ENCODE measurements at places on chromosomes 7 and 10.

- DNase-seq, result no peak
These were observed 521.6 kb upstream of the SORCS1 start for GRCh38 chr10:107686095-107686494.

DNA sequence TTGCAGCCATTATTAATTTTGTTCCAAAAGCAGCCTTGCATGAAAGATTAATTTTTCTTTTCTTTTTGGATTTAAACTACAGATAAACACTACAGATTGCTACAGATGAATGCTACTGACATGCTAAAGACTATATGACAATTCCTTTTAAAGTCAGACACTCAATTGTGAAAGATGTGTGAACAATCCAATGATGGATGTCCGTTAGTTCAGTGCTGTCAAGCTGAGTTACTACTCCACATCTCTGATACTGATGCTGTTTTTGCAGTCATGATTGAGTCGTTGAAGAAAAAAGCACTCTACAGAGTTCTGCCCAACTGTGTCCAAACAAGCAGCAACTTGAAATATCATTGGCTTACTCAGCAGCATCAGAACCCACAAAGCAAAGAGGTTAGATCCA lies 146.8 kb downstream of the OTUD1 start:
- no peak for DNase-seq

DNA sequence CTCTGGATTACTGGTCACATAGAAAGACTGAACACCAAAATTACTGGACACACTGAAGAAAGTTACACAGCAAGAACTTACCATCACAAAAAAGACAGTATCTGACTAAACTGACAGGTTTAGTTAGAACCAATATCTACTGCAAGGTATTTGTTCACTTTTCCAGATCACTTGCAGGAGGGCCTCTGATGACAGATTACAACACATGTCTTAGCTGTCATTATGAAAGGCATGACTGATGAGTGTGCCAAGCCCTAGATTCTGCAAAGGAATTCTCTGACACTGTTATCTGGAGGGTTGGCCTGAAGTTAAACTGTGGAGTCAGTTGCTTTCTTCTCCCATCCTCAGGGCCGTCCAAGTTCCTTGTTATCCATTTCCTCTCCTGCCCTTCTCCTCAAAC lies 242.7 kb downstream of the KIF20B start:
- DNase-seq, result no peak

DNA sequence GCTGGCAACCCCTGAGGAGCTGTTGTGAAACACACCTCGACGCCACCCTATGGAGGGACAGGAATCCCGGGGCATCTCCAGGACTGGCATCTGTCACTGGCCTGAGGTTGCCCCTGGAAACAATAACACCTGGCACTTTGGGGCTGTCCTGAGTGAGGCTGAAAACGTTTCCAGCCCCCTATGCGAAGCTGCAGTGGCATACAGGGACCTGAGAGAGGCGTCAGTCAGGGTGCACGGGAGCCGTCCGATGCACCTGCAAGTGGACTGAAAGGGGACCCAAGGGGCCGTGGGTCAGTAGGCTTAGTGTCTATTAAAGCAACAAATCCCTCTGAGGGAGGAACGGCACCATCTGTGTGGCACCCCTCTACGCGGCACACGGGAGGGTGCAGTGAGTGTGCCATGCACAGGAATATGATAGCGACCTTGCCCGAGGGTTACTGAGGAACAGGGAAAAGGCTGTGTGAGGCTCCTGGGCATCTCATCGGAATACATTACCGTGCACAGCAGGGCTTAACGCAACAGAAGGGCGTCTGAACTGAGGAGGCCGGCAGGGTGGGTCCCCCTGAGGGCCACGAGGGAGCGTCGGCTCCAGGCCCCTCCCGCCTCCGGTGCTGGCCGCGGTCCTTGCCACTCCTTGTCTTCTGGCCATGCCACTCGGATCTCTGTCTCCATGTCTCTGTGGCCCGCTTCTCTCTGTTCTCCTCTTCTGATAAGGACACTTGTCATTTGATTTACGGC lies 50.4 kb downstream of the FOXL3 start:
- no peak for DNase-seq

GRCh38 chr10:93947055-93947454 lies 46.7 kb upstream of the PLCE1 start:
- no peak for DNase-seq

- DNase-seq, result no peak
These were observed 66.4 kb downstream of the MINDY4 start for GRCh38 chr7:30837581-30837980.

DNA sequence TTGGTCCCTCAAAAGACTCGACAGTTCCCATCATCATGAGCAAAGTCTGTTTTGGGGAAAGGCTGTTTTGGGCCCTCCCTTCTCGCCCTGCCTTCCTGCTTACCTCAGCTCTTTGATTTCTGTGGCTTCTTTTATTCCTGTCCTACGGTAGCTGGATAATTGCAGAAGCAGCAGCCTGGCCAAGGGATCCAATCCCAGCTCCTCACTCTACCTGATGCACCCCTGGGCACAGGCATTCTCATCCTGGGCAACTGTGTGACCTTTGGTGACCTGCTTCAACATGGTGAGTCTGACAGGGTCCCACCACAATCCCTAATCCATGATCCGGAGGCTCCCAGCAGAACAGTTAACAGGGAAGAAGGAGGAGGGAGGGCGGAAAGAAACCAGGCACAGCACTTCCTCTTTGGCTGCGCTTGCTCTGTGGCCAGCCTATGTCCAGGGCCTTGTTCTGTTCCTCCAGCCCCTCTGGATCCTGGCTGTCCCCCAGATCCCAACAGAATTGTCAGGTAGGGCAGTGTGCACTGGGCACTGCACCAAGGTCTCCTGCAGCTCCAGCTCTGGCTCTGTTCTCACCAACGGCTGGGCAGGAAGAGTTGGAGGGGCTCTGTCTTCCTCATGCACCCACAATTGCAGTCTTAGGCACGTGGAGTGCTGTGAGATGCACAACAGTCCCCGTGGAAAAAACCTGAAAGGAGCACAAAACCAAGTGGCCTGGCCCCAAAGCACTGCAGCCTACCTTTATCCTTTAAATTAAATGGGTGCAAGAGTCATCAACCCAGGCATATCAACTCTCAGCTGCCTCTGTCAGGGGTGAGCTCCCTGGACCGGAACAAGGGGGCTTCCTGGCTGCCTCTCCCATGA lies 144.4 kb downstream of the PTPN20 start:
- no peak for DNase-seq

DNA sequence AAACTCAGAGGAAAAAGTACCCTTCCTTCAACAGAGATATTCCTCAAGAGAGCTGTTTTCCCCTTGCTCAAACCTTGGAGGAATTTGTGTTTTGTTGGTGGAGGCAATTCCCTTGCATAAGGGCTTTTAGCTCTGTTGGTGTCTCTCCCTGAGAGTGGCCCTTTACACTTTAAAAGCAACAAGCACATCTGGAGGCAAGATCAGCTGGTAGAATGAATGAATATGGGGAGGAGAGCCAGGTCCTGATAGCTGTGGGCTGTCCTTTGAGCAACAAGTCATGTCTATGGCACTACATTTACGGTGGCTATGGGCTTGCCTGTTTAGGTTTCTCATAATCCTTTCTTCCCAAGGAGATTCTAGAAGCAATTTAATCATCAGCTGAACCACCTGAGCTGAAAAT lies 384.0 kb downstream of the SORCS3 start:
- no peak for DNase-seq

GRCh38 chr7:65216469-65216868 lies 157.2 kb upstream of the ZNF92 start:
- DNase-seq, result peak; percentile 83

DNA sequence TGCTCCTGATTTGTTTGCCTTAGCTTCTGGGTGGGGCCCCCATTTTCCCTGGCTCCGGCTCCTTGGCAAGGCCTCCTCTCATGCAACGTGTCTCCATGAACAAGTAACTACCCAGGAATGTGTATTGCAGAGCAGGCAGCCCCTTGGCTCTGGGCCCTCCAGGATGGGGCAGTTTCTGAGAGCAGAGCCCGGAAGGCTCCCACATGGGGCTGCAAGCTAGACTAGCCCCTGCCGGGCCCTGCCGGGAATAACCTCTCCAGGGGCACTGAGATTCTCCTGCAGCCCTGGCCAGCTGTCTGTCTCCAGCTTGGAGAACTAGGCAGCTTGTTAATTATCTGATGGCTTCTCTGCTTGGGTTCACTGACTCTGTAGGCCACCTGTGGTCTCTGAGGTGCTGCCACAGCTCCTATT lies 184.0 kb upstream of the INHBA start:
- no peak for DNase-seq

- no peak for DNase-seq
These were observed 69.1 kb downstream of the MBL2 start for GRCh38 chr10:52703451-52703850.

- DNase-seq, result no peak
These were observed 45.0 kb downstream of the CDK1 start for GRCh38 chr10:60823324-60823723.

DNA sequence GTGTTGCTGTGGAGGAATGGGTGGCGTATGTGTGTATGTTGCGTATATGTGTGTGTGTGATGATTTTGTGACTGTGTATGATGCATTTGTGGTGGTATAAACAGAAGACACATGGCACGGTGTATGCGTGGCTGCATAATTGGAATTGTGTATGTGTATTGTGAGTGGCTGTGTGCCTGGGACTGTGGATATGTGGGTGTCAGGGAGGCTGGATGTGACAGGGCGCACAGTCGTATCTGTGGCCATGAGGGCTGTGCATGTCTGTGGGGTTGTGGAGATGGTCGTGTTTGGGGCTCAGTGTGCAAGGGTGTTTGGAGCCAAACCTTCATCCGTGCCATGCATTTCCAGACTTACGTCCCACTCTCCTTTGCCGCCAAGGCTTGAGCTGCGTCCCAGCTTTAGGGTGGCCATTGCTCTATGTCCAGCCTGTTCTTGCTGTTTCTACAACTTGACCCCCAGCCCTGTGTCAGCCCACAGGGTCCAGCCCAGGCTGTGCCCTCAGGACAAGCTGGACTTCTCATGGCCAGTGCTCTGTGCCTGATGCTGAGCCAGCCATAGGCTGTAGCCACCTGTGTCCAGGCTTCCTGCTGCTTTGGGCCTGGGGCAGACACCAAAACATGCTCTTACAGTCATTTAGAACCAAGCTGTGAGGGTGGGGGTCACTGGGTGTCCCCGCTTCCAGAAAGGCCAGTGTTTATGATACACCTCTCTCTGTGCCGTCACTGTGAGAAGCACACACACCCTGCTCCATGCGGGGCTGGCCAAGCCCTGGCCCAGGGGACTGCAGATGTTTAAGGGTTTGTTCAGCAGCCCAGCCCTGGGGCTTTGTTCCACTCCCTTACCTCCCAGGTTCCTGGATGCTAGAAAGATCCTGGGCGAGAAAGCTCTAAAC lies 127.6 kb downstream of the NEURL1 start:
- no peak for DNase-seq
